ENCODE measurements at places on chromosomes 3 and 15. TPM values are rescaled to one million over a fixed set of nuclear protein-coding genes. Genes with fewer than 3 reads are reported as not detected.
A peak's percentile ranks its signal among the peaks of the same experiment; 100 is the strongest.

RYK gene
- 76.1 TPM for total RNA-seq

KBTBD12 gene
- total RNA-seq: not detected

SNTN gene
- not detected for total RNA-seq

ATP8B4 gene
- total RNA-seq: not detected

MAGEF1 gene
- total RNA-seq: 41.2 TPM

FBLN2 gene
- total RNA-seq: not detected

RPP14 gene
- 19.0 TPM for total RNA-seq

SAMMSON gene
- not detected for total RNA-seq

IGSF10 gene
- total RNA-seq: not detected

NOX5 gene
- total RNA-seq: 1.4 TPM

CYP1A2 gene
- not detected for total RNA-seq

DPPA2 gene
- not detected for total RNA-seq

TF gene
- 0.12 TPM for total RNA-seq

SLC12A8 gene
- 8.5 TPM for total RNA-seq

SOX14 gene
- not detected for total RNA-seq

PLS1 gene
- 7.3 TPM for total RNA-seq

TNNC1 gene
- 0.61 TPM for total RNA-seq

CDC25A gene
- total RNA-seq: 7.3 TPM

FETUB gene
- 0.47 TPM for total RNA-seq

GRCh38 chr3:15300323-15301078 is 31.9 kb downstream of the SH3BP5 start:
- H3K27me3 ChIP-seq: no peaks in the 10 kb centered on the region
- peaks cover 12% of the 10 kb centered on the region for H3K4me1 ChIP-seq
- H3K36me3 ChIP-seq: no peaks in the 10 kb centered on the region
- H3K27ac ChIP-seq: no peak overlapping the region

- H3K4me3 ChIP-seq: no peak overlapping the region
- no peaks in the 10 kb centered on the region for H3K4me1 ChIP-seq
- peaks cover 6% of the 10 kb centered on the region for H3K36me3 ChIP-seq
- H3K27me3 ChIP-seq: no peaks in the 10 kb centered on the region
- DNase-seq: no peak
Observed at GRCh38 chr3:123780656-123781055, 103.5 kb downstream of the MYLK start.

- no peak overlapping the region for H3K4me3 ChIP-seq
- H3K36me3 ChIP-seq: no peaks in the 10 kb centered on the region
- H3K27ac ChIP-seq: no peak overlapping the region
- H3K27me3 ChIP-seq: no peaks in the 10 kb centered on the region
- no peaks in the 10 kb centered on the region for H3K4me1 ChIP-seq
Observed at GRCh38 chr3:115211810-115212492, 64.9 kb upstream of the ZBTB20 start.

- H3K4me3 ChIP-seq: no peak overlapping the region
- no peaks in the 10 kb centered on the region for H3K36me3 ChIP-seq
- H3K27ac ChIP-seq: no peak overlapping the region
- H3K27me3 ChIP-seq: peaks cover 24% of the 10 kb centered on the region
- DNase-seq: no peak
Observed at GRCh38 chr3:37523361-37523760, 338.3 kb upstream of the CTDSPL start.

GRCh38 chr3:143672396-143673165 is 175.7 kb downstream of the SLC9A9 start:
- no peak overlapping the region for H3K27ac ChIP-seq
- peaks cover 6% of the 10 kb centered on the region for H3K4me1 ChIP-seq
- no peaks in the 10 kb centered on the region for H3K27me3 ChIP-seq
- DNase-seq: no peak

GRCh38 chr15:66751579-66751978 is 49.5 kb downstream of the SMAD6 start:
- no peak overlapping the region for H3K4me3 ChIP-seq
- H3K27ac ChIP-seq: no peak overlapping the region
- no peaks in the 10 kb centered on the region for H3K36me3 ChIP-seq

- H3K4me3 ChIP-seq: no peak overlapping the region
- peaks cover 4% of the 10 kb centered on the region for H3K4me1 ChIP-seq
- H3K36me3 ChIP-seq: no peaks in the 10 kb centered on the region
Observed at GRCh38 chr3:169467751-169468150, 195.8 kb downstream of the MECOM start.

DNA sequence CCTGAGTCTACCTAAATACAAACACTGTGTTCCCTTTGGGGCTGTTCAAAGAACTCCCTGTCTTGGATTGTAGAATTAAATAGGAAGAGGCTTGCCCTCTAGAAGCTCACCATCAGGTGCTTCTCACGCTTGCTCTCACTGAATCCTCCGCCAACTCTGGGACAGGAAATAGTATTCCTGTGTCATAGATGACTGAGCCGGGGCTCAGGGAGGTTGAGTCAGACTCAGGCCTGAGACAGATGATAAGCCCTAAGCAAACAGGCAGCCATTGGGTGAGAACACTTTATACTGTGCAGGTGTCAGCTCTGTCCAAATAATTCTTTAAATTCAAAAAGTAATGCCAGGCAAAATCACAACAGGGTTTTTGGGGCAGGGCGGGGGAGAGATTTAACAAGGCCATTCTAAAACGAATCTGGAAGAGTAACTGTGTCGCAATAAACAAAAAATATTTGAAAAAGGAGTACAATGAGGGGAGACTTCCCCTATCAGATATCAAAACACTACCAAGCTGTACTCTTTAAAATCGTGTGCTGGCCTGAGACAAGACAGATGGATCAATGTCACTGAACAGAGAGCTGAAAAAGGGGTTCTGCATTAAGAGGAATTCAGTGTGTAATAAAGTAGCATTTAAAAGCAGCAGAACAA is 59.0 kb downstream of the EPHB3 start:
- peak overlapping the region; percentile 14 for H3K27ac ChIP-seq
- H3K4me3 ChIP-seq: no peak overlapping the region
- H3K27me3 ChIP-seq: peaks cover 12% of the 10 kb centered on the region
- peak; percentile 53 for DNase-seq
- peaks cover 7% of the 10 kb centered on the region for H3K4me1 ChIP-seq

- DNase-seq: no peak
- no peak overlapping the region for H3K4me3 ChIP-seq
- H3K36me3 ChIP-seq: no peaks in the 10 kb centered on the region
- peaks cover 15% of the 10 kb centered on the region for H3K4me1 ChIP-seq
- H3K27ac ChIP-seq: no peak overlapping the region
- H3K27me3 ChIP-seq: no peaks in the 10 kb centered on the region
Observed at GRCh38 chr3:48140336-48140757, 47.9 kb downstream of the CDC25A start.

GRCh38 chr3:156795890-156796481 is 30.2 kb upstream of the LEKR1 start:
- no peaks in the 10 kb centered on the region for H3K27me3 ChIP-seq
- no peak for DNase-seq
- H3K4me1 ChIP-seq: peaks cover 30% of the 10 kb centered on the region
- H3K27ac ChIP-seq: peak overlapping the region; percentile 61
- peaks cover 13% of the 10 kb centered on the region for H3K36me3 ChIP-seq
- no peak overlapping the region for H3K4me3 ChIP-seq

- peaks cover 6% of the 10 kb centered on the region for H3K4me1 ChIP-seq
- no peaks in the 10 kb centered on the region for H3K27me3 ChIP-seq
- DNase-seq: no peak
- no peaks in the 10 kb centered on the region for H3K36me3 ChIP-seq
Observed at GRCh38 chr15:43220991-43221403, at the start of gene EPB42. Gene EPB42 (minus strand): TSS chr15:43221018. CDS start chr15:43220825, 193 bp downstream.

GRCh38 chr3:42652611-42653302 is 740 bp upstream of the ZBTB47 start:
- no peaks in the 10 kb centered on the region for H3K27me3 ChIP-seq
- H3K4me1 ChIP-seq: peaks cover 41% of the 10 kb centered on the region
- peak overlapping the region; percentile 90 for H3K4me3 ChIP-seq
- peak; percentile 88 for DNase-seq

GRCh38 chr15:92625251-92625980 is 30.2 kb downstream of the FAM174B start:
- no peaks in the 10 kb centered on the region for H3K27me3 ChIP-seq
- H3K4me1 ChIP-seq: peaks cover 11% of the 10 kb centered on the region
- DNase-seq: peak; percentile 34
- H3K27ac ChIP-seq: peak overlapping the region; percentile 5
- no peak overlapping the region for H3K4me3 ChIP-seq

DNA sequence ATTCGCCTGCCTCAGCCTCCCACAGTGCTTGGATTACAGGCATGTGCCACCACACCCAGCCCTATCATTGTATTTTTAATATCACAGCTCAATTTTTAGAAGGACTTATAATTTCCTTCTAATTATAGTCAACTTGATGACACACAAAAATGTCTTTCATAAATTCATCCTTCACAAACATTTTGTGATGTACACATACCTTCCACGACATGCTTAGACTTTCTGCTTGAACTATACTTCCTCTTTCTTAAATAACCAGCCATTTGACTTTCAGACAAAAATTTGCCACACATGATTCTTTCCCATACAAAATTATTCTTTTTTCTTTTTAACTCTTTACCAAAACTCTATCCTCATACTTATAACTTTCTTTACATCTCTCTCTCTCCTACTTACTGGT is 48.4 kb upstream of the CCK start:
- no peaks in the 10 kb centered on the region for H3K36me3 ChIP-seq
- H3K4me3 ChIP-seq: no peak overlapping the region
- H3K27me3 ChIP-seq: no peaks in the 10 kb centered on the region
- no peak overlapping the region for H3K27ac ChIP-seq
- DNase-seq: peak; percentile 5

- peak; percentile 63 for DNase-seq
- no peaks in the 10 kb centered on the region for H3K27me3 ChIP-seq
- H3K4me3 ChIP-seq: no peak overlapping the region
- peaks cover 58% of the 10 kb centered on the region for H3K4me1 ChIP-seq
- H3K36me3 ChIP-seq: peaks cover 57% of the 10 kb centered on the region
- peak overlapping the region; percentile 75 for H3K27ac ChIP-seq
Observed at GRCh38 chr3:136955813-136956212, 2.0 kb upstream of the IL20RB start.

DNA sequence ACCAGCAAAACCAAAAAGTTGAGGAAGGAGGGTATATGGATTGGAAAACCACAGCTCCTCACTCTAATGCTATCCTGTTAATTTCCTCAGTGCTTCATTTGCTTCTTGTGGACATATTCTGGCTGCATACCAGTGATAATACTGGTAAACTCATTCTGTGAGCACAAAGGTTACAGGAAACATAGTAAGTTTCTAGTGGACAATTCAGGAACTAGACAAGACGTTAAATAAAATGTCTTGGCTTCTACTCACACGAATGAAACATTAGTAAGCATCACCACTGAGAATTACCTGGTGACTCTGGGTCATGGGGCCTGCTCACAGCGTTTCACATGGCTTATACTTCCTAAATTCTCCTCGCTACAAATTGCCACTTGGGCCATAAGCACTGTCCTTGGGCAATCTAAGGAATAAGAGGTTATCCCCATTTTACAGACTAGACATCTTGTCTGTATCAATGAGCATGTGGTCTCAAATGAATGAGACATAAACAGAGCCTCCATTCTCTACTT is 20.1 kb upstream of the PPIB start:
- H3K4me3 ChIP-seq: no peak overlapping the region
- no peak for DNase-seq
- peaks cover 6% of the 10 kb centered on the region for H3K4me1 ChIP-seq
- H3K27me3 ChIP-seq: no peaks in the 10 kb centered on the region

DNA sequence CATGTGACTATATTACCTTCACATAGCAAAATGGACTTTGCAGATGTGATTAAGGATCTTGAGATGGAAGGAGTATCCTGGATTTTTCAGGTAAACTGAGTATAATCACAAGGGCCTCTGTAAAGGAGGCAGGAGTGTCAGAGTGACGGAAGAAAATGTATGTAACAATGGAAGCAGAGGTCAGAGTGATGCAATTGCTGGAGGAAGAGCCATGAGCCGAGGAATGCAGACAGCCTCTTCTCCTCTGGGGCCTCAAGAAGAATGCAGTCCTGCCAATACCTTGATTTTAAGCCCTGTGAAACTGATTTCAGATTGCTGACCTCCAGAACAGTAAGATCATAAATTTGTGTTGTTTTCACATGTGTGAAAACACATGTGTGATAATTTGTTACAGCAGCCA is 15.1 kb downstream of the HEMK1 start:
- no peak overlapping the region for H3K4me3 ChIP-seq
- peak overlapping the region; percentile 61 for H3K27ac ChIP-seq
- peaks cover 18% of the 10 kb centered on the region for H3K4me1 ChIP-seq
- H3K27me3 ChIP-seq: no peaks in the 10 kb centered on the region

Data from MCF 10A (cell line).